ENCODE measurements at places on chromosomes 2 and 18.
A peak's percentile ranks its signal among the peaks of the same experiment; 100 is the strongest.

- H3K36me3 ChIP-seq: no peaks in the 10 kb centered on the region
- H3K27me3 ChIP-seq: no peaks in the 10 kb centered on the region
- peaks cover 7% of the 10 kb centered on the region for H3K4me1 ChIP-seq
- no peak overlapping the region for H3K4me3 ChIP-seq
Observed at GRCh38 chr2:231593666-231594065, 1.0 kb downstream of the TEX44 start.

DNA sequence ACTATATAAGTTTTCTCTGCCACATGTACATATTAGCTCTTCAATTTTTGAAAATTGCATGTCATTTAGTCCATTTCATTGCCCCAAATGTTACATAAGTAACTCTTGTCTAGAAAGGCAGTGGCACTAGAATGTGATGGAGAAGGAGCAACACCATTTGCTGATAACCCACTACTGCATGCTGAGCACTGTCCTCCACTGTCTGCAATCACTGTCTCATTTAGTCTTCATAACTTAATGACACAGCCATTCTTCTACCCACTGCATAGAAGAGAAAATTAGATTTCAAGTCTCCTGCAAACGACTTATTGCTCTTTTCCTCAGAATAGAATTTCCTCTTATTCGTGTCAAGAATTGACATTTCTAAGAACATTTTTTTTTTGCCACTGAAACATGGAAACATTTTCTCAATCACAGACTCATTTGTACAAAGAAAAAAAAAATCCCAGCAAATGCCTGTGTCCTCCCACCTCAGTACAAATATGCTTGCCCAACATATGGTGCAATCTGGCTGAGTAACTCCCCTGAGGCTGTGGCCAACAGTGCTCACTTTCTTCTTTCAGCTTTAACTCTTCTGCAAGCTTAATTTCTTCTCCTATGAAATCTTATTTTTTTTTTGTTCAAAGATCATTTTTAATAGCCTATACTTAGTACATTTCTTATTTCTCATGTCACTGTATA is 768.6 kb upstream of the HS6ST1 start:
- H3K36me3 ChIP-seq: no peaks in the 10 kb centered on the region
- H3K27ac ChIP-seq: no peak overlapping the region
- no peak for DNase-seq
- no peak overlapping the region for H3K4me3 ChIP-seq
- H3K4me1 ChIP-seq: no peaks in the 10 kb centered on the region
- H3K27me3 ChIP-seq: no peaks in the 10 kb centered on the region

DNA sequence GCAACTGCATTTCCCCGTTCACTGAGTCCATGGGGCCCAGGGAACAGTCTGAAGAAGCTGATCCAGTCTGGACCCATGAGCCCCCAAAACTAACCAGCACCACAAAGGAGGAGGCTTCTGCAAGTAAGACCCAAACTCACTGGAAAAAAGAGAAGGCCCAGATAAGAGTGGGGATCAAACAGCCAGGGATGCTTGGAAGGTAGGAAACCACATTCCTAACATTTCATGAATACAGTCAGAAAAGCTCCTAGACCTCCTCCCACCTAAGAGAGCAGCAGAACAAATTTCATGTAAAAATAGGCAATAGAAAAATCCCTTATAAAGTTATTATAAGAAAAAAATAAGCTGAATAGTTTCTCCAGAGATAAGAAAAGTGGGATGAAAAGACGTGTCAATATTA is 30.3 kb downstream of the TUBB6 start:
- DNase-seq: no peak
- H3K4me3 ChIP-seq: no peak overlapping the region
- H3K36me3 ChIP-seq: peaks cover 41% of the 10 kb centered on the region
- no peak overlapping the region for H3K27ac ChIP-seq

- H3K27ac ChIP-seq: no peak overlapping the region
- no peaks in the 10 kb centered on the region for H3K4me1 ChIP-seq
- no peak for DNase-seq
- H3K4me3 ChIP-seq: no peak overlapping the region
- H3K27me3 ChIP-seq: no peaks in the 10 kb centered on the region
- peaks cover 15% of the 10 kb centered on the region for H3K36me3 ChIP-seq
Observed at GRCh38 chr2:231221761-231222160, 23.3 kb downstream of the ARMC9 start.

DNA sequence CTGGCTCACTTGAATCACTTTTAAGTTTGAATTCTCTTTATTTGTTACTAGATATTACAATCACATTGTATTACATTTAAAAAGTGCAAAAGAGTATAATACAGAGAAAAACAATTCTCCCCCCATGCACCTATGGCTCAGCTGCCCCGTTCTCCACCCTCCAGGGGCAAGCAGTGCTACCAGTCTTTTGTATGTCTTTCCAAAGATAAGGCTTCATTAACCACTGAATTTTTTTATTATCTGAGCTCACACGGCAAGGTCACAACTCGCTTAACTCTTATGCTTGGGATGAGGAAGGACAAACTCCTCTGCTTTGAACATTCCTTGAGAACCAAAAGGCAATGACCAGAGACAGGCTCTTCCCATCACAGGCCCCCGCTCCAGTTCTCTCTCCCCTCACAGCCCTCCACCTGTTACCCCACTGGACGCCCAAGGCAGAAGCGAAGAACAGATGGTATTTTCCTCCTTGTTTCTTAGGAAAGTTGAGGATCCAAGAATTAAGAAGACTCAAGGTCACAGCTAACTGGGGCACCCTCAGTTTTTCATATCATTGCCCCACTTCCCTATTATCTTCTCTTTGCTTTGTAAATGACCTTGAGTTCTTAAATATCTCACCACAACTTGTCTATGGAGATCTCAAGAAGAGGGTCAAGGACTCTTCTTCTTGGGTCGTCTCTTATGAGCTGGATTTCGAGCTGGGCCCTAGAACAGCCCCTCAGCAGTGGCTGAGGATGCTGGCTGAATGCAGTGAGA is 30.1 kb downstream of the SH2D6 start:
- H3K4me3 ChIP-seq: no peak overlapping the region
- no peak for DNase-seq
- H3K27ac ChIP-seq: no peak overlapping the region
- H3K27me3 ChIP-seq: no peaks in the 10 kb centered on the region

GRCh38 chr18:374721-375168 is 106.9 kb upstream of the THOC1 start:
- no peaks in the 10 kb centered on the region for H3K27me3 ChIP-seq
- no peaks in the 10 kb centered on the region for H3K36me3 ChIP-seq
- no peak for DNase-seq

DNA sequence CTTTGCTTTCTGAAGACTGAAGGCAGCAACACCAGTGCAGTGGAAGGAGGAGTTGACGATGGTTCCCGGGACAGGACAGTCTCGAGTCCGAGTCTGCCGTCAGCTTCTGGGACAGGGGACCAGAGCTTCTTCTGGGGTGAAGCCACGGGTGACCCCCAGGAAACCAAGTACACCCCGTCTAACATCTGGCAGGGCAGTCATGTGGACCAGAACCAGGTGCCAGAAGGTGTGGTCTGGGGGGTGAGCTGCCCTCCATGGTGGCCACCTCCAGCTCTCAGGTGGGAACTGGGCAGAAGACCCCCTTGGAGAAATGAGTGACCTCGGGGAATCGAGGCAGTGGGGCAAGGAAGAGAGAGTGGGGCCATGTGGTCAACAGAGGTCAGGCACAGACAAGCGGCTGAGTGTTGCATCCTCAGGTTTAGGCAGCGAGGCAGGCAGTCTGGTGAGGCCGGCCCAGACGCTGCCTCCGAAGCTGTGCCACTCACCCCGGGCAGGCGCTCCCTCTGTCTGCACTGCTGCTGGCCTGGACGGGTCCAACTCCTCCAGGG is 204.3 kb downstream of the HDAC4 start:
- peaks cover 86% of the 10 kb centered on the region for H3K4me1 ChIP-seq
- peak overlapping the region; percentile 67 for H3K4me3 ChIP-seq
- no peaks in the 10 kb centered on the region for H3K27me3 ChIP-seq
- H3K27ac ChIP-seq: peak overlapping the region; percentile 97

- DNase-seq: no peak
- H3K4me3 ChIP-seq: no peak overlapping the region
- no peaks in the 10 kb centered on the region for H3K36me3 ChIP-seq
- H3K4me1 ChIP-seq: peaks cover 37% of the 10 kb centered on the region
Observed at GRCh38 chr2:217948351-217948791, 54.4 kb downstream of the TNS1 start.

- H3K4me1 ChIP-seq: no peaks in the 10 kb centered on the region
- no peak overlapping the region for H3K27ac ChIP-seq
- DNase-seq: no peak
- H3K36me3 ChIP-seq: no peaks in the 10 kb centered on the region
- no peaks in the 10 kb centered on the region for H3K27me3 ChIP-seq
- no peak overlapping the region for H3K4me3 ChIP-seq
Observed at GRCh38 chr2:68812251-68812650, 58.9 kb downstream of the BMP10 start.

GRCh38 chr2:171550613-171551012 is 28.3 kb downstream of the CYBRD1 start:
- no peak for DNase-seq
- H3K27ac ChIP-seq: no peak overlapping the region
- H3K4me3 ChIP-seq: no peak overlapping the region
- no peaks in the 10 kb centered on the region for H3K4me1 ChIP-seq
- H3K36me3 ChIP-seq: no peaks in the 10 kb centered on the region
- H3K27me3 ChIP-seq: no peaks in the 10 kb centered on the region

GRCh38 chr2:133667968-133668367 is 99.7 kb upstream of the NCKAP5 start:
- no peak for DNase-seq
- no peak overlapping the region for H3K4me3 ChIP-seq
- H3K4me1 ChIP-seq: peaks cover 11% of the 10 kb centered on the region
- no peaks in the 10 kb centered on the region for H3K27me3 ChIP-seq
- no peak overlapping the region for H3K27ac ChIP-seq
- H3K36me3 ChIP-seq: peaks cover 38% of the 10 kb centered on the region

GRCh38 chr2:111972955-111973565 is 74.7 kb downstream of the MERTK start:
- DNase-seq: no peak
- H3K27ac ChIP-seq: no peak overlapping the region
- H3K4me3 ChIP-seq: no peak overlapping the region
- H3K27me3 ChIP-seq: no peaks in the 10 kb centered on the region
- peaks cover 22% of the 10 kb centered on the region for H3K36me3 ChIP-seq
- H3K4me1 ChIP-seq: peaks cover 6% of the 10 kb centered on the region

DNA sequence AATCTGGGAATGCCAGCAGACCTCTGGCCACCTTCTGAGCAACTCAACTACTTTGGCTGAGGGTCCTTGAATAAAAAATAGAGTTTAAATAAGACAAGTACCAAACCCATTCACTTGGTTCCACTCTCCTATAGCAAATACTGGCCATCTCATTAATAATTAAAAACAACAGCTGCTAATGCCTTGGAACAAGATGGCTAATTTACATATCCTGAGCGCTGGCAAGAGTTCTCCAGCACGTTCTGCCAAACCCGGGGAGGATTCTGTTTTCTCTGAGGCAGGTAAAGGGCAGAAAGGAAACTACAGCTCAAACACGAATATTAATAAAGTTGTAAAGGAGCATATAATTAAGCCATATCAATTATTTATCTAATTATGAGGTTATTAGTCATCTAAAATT is 1123.7 kb downstream of the TDRD15 start:
- DNase-seq: no peak
- peaks cover 4% of the 10 kb centered on the region for H3K4me1 ChIP-seq
- no peaks in the 10 kb centered on the region for H3K27me3 ChIP-seq
- no peak overlapping the region for H3K4me3 ChIP-seq
- no peaks in the 10 kb centered on the region for H3K36me3 ChIP-seq
- no peak overlapping the region for H3K27ac ChIP-seq

DNA sequence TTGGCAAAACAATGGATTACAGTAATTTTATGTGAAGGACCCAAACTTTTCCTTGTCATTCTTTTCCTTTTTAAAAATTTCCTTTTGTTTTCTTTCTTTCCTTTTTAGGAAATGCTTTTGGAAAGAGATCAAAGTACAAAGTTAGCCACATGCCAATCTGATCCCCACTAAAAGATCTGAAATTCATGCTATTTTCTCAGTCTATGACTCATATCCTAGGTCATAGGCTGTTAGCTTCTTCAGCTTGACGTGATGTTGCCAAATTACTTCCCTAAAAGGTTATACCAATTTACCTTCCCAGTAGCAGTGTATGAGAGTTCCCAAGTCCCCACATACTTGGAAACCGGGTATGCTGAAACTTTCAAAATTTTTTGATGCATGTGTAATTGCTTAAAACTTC is 355.3 kb downstream of the INSIG2 start:
- no peaks in the 10 kb centered on the region for H3K4me1 ChIP-seq
- peaks cover 22% of the 10 kb centered on the region for H3K27me3 ChIP-seq
- no peak overlapping the region for H3K4me3 ChIP-seq
- no peaks in the 10 kb centered on the region for H3K36me3 ChIP-seq

DNA sequence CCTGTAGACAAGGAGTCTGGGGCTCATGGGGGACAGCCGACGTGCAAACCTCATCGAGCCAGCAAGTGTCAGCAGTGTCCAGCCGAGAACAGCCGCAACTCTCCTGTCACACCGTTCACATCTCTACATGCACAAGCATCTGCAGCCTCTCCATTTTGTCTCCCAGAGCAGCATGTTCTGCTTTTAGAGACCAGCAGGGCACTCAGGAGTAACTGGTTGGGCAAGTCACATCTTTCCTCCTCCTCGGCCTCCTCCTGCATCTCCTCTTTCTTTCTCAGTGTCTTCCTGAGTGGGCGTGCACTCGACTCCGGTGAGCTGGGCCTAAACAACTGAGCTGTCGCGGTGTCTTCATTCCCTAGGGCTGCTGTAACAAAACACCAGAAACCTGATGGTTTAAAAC is 249.9 kb downstream of the SH3BP4 start:
- no peak overlapping the region for H3K4me3 ChIP-seq
- peak overlapping the region; percentile 54 for H3K27ac ChIP-seq
- no peaks in the 10 kb centered on the region for H3K27me3 ChIP-seq
- no peak for DNase-seq
- peaks cover 28% of the 10 kb centered on the region for H3K4me1 ChIP-seq
- no peaks in the 10 kb centered on the region for H3K36me3 ChIP-seq

GRCh38 chr18:53148123-53148522 is 808.1 kb downstream of the DCC start:
- H3K27me3 ChIP-seq: no peaks in the 10 kb centered on the region
- H3K27ac ChIP-seq: peak overlapping the region; percentile 59
- DNase-seq: no peak
- peaks cover 16% of the 10 kb centered on the region for H3K4me1 ChIP-seq
- H3K4me3 ChIP-seq: no peak overlapping the region

DNA sequence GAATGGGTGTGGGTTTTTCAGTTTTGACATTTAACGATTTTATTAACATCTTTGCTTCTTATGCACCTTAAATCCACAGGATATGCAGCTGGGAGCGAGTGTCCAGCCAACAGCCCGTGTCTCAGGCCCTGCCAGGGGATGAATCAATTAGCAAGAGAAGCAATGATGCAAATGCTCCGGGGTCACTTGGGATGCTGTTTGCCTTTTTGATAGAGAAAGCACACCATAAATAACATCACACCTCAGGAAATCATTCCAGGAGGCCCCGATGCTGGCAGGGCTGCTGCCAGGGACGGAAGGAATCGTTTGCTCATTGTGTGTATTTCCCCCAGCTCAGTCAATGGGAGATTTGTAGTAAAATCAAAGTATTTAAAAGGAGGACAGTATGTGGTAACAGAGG is 394.0 kb upstream of the HNRNPA3 start:
- H3K27ac ChIP-seq: no peak overlapping the region
- peaks cover 4% of the 10 kb centered on the region for H3K4me1 ChIP-seq
- H3K4me3 ChIP-seq: no peak overlapping the region
- H3K36me3 ChIP-seq: no peaks in the 10 kb centered on the region
- DNase-seq: no peak

Measured in neural crest cell (in vitro differentiated cells).